ENCODE measurements at places on chromosomes 1 and 21.

DNA sequence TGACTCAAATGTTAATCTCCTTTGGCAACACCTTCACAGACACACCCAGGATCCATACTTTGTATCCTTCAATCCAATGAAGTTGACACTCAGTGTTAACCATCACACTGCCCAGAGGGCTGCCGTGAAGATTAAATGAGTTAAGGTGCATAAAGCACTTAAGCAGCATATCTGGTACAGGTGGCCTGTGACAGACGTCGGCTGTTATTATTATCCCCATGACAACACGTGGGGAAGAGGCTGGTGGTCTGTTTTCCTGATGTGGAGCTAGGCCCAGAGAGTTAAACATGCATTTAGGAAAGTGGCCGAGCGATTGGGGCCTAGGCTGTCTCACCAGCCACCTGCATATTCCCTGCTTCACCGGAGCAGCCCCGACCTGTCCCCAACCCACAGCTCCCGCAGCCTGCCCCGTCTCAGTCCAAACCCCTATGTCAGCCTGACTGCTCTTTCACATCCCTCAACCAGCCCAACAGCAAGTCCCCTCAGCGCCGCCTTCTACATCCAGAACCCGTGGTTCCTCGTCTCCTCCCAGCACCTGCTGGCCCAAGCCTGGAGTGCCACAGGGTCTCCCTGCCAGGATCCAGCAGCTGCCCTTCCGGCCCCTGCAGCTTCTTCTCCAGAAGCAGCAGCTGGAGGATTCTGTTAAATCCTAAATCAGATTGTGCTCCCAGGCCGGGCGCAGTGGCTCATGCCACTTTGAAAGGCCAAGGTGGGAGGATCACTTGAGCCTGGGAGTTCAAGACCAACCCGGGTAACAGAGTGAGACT lies 77.9 kb downstream of the FBXO2 start:
- no peak for DNase-seq

GRCh38 chr1:47593598-47594285 lies 155.9 kb downstream of the FOXD2 start:
- no peak for DNase-seq

DNA sequence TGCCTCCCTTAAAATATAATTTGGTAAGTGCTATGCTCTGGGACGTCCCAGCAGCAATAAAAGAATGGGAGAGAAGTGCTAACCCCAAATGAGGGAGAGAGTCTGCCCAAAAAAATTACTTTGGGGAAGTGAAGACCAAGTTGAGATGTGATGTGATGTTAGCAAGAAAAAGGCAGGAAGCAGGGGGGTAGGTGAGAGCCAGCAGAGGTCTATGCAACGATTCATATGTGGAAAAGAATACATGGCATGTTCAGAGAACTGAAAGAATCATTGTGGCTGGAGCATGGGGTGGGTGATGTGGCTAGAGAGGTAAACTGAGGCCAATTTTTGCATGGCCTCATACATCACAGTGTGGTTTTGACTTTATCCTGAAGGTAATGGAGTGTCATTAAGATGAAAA lies 5.6 kb upstream of the CTPS1 start:
- no peak for DNase-seq

- no peak for DNase-seq
Observed at GRCh38 chr1:15088281-15088971, 65.1 kb upstream of the TMEM51 start.

DNA sequence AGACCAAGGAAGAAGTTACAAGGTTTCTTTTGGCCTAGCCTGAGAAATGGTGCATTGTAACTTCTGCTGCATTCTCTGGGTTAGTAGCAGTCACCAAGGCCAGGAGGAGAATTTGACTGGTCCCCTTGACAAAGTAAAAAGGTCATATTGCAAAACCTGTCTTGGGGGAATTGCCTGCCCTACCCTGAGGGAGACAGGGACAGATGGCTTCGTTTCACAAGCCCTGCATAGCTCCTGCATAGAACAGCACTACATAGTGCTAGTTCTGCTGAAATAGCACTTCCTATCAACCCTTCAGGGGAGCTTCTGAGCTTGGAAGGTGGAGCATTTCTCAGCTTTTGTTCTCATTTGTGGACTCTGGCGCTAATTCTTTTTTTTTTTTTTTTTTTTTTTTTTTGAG lies 20.4 kb upstream of the AK2 start:
- DNase-seq: no peak

DNA sequence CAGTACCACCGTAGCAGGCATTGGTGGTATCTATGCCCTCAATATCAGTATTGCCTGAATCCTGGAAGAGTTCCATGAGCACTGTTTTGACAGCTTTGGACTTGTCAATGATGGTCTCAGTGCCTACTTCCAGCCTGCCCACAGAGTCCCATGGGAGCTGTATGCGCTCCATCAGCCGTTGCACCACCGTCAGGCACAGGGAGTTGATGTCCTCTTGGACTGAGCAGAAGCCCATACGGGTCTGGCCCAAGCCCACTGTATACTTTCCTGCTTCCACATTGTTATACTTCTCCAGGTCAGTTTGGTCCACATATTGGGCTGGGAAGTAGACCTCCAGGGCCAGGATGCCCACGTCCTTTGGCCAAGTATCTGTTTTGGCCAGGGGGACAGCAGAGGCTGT lies 4.5 kb downstream of the HMGCS2 start:
- no peak for DNase-seq

GRCh38 chr1:162755306-162755705 lies 35.2 kb upstream of the HSD17B7 start:
- DNase-seq: no peak

- no peak for DNase-seq
Observed at GRCh38 chr1:226975259-226976250, 35.5 kb downstream of the COQ8A start.

GRCh38 chr1:34108269-34108668 lies 56.8 kb downstream of the CSMD2 start:
- no peak for DNase-seq

- no peak for DNase-seq
Observed at GRCh38 chr1:201013031-201013485, 10.5 kb downstream of the KIF21B start.

- DNase-seq: no peak
Observed at GRCh38 chr1:7589774-7590425, 181.2 kb upstream of the VAMP3 start.

GRCh38 chr1:109925159-109925990 lies 14.7 kb downstream of the CSF1 start:
- no peak for DNase-seq

GRCh38 chr1:51190961-51191360 lies 45.1 kb upstream of the RNF11 start:
- DNase-seq: no peak

DNA sequence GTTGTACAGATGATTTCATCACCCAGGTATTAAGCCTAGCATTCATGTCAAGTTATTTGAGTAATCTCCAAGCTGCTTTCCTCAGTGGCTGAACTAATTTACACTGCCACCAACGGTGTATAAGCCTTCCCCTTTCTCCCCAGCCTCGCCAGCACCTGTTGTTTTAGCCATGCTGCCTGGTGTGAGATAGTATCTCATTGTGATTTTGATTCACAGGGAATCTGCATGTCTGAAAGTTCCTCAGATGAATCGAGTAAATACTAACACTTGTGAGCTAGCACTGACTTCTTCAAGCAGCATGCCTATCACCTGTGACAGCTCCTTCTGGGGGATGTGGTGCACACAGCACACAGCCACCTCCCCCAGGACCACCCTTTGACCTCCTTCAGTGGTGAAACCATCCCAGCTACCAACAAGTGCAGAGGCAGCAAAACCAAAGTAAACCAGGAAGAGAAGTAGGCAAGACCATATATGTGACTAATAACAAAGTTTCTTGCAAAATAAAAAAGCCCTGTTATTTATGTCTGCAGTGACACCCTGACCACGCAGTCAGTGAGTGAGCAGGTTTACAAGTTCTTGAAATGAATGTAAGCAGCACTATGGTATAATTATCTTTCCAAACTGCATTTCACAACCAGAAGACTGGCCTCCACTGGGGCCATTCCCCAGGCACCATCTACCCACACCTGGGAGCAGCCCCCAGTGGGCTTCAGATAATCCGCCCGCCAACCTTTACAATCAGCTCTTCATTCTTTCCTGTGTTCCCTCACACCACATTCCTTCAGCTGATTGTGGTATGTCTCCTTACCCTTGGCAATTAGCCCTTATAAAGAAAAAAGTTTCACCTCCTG lies 173.8 kb downstream of the ETS2 start:
- no peak for DNase-seq

- peak; percentile 30 for DNase-seq
Observed at GRCh38 chr1:223776075-223776814, 63.9 kb downstream of the CAPN2 start.

GRCh38 chr1:21117597-21118001 lies 59.1 kb downstream of the EIF4G3 start:
- no peak for DNase-seq

DNA sequence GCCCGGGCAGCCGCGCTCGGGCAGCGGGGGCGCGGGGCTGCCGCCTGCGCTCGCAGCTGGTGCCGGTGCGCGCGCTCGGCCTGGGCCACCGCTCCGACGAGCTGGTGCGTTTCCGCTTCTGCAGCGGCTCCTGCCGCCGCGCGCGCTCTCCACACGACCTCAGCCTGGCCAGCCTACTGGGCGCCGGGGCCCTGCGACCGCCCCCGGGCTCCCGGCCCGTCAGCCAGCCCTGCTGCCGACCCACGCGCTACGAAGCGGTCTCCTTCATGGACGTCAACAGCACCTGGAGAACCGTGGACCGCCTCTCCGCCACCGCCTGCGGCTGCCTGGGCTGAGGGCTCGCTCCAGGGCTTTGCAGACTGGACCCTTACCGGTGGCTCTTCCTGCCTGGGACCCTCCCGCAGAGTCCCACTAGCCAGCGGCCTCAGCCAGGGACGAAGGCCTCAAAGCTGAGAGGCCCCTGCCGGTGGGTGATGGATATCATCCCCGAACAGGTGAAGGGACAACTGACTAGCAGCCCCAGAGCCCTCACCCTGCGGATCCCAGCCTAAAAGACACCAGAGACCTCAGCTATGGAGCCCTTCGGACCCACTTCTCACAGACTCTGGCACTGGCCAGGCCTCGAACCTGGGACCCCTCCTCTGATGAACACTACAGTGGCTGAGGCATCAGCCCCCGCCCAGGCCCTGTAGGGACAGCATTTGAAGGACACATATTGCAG lies 3.0 kb downstream of the ARTN start:
- no peak for DNase-seq

DNA sequence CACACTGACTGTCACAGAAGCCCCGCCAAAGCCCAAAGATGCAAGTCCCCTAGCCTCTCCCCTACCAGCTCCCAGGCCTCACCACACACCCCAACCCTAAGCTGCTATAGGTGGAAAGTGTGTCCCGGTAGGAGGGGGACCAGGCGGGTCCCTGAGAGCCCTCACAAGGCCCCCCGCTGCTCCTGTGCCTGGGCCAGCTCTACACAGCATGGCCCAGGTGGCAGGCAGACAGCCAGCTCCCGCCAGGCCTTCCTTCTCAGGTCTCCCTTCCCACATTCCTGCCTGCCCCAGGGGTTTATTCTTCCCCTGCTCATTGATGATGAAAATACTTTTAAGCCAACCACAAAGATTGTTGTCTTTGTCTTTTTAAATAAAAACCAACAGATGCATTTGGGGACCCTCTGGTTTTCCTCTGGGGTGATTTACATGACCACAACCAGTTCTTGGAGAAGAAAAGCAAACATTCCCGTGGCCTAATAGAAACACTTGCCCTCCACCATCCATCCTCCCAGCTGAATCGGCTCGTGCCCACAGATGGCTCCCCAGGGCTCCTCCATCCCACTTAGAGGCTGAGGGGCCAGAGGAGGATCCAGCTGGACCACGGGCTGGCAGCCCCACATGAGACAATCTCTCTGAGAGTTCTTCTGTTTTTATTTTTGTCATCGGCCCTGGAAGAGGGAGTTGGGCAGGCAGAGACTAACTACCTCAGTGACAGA lies 93.1 kb downstream of the DMRTB1 start:
- no peak for DNase-seq

DNA sequence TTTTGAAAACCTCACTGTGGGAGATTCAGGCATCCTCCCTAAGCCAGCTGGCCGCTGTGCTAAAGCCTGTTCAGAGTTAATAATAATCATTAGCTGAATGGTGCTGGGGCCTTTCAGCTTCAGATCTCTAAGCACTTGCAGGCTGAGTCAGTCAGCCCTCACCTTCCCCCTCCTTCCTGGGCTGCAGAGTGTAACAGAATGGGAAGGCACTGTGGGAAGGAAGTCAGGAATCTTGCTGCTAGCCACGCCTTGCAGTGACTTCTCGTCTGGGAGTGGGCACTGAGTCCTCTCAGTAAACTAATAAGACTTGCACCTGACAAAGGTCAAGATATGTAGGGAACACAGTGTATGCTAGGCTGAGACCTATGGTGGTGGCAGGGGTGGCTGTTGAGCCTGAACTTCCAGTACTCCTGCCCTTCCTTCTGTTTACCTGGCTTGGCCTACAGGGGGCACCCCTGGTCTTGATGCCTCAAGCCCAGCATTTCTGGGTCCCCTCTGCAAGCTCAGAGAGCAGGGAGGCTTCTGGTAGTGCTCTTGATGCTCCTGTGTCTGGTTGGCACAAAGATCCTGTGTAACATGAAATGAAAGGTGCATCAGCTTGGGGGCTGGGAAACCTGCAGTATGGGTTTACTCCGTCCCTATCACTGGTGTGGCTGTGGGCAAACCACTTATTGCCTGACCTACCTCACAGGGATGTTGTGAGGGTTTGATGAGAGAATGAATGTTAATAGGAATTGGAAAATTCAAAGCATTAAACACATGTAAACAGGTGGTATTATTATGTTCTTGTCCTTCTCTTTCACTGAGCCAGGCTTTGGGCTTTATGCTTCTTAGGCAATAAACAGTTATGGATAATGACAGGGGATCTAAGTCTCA lies 6.0 kb downstream of the CYB561D1 start:
- DNase-seq: peak; percentile 44

Measured in stimulated activated CD4-positive, alpha-beta T cell treated with anti-CD3 and anti-CD28 coated beads, Interleukin-2, amount 100 ng/mL, for 4 hours (primary cell).